Fibroblast of the aortic adventitia (primary cell): ENCODE measurements at places on chromosomes 7 and 10. TPM values are rescaled to one million over a fixed set of nuclear protein-coding genes. Genes with fewer than 3 reads are reported as not detected.

NXPH1 gene
- total RNA-seq, result not detected in 2 replicates

WEE2 gene
- under 0.01 TPM in 1 of 2 replicates, not detected in the other for total RNA-seq

CALN1 gene
- not detected in 2 replicates for total RNA-seq

LHFPL3 gene
- total RNA-seq, result not detected in 2 replicates

MBL2 gene
- total RNA-seq, result not detected in 2 replicates

BMPER gene
- total RNA-seq, result 45.4 and 157 TPM in 2 replicates

CD36 gene
- total RNA-seq, result 1.7 and 561 TPM in 2 replicates
